Renal cortex interstitium (tissue), 15 donors: ENCODE measurements at places on chromosomes 1 and 21.

GRCh38 chr1:58266242-58266641, 280.3 kb downstream of the OMA1 start:
- DNase-seq, result no peak

DNA sequence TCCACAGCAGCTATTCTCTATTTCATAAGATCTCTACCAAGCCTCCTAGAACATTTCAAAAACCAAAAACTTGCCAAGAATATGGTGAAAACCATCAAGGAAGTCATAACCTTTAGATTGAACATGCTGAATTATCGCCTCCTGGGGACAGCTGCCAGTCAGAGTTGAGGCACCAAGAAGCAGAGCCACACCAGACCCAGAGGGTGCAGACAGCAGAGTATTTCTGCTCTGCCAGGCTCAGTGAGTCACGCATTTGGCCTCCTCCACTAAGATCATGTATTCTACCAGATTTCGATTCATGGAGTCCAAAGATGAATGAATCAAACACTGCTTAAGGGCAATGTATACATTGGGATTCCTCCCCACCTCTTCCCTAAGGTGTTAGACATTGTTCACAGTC, 2.1 kb downstream of the F3 start:
- no peak for DNase-seq

GRCh38 chr1:29315262-29315661, 78.9 kb downstream of the PTPRU start:
- no peak for DNase-seq

DNA sequence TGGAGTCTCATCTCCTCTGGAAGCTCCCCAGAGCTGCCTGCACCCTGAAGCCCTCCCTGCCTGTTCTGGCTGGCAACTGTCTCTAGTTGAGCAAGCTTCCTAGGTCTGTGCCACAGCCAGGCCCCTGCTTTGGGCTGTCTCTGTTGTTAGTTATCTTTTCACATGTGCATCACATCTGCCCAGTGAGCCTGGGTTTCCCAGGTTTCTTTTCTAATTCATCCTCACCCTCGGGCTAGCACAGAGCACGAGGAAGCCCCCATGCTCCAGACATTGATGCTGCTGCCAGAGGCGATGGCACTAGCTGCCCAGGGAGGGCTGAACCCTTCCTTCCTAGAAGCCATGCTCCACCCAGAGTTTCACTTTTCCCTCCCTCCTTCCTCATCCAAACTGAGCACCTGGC, 27.2 kb downstream of the RASSF5 start:
- no peak for DNase-seq

- DNase-seq, result no peak
These were observed 3.7 kb downstream of the SLAMF1 start for GRCh38 chr1:160643138-160643537.

DNA sequence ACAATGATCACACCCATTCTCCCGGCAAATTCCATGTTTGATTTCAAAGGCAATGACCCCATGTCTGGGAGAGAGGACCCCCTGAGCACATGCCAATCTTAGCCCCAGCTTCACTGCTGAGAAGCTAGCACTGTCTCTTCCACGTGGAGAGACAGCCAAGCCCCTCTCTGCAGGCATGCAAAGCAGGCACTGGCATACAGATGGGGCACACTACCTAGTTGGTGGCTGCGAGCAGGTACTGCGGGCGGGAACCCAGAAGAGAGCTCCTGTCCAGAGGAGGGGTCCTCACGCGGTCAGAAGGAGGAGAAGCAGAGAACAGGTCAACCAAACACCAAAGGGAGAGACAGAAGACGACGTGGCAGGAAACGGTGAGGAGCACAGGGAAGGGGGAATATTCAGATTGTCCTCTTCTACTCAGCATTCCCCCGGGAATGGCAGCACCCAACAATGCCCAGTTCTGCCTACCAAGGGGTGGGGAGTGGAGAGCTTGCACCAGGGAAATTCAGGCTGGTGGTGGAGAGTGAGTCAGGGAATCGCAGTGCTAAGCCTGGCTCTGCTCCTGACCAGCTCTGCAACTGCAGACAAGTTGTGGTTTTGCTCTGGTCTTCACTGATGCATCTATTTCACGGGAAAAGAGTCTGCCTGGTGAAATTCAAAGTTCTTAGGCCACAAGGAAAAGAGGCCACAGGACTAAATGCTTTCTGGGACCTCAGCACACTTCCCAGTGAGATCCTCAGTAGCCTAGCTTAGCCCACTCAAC, 48.1 kb upstream of the GOLT1A start:
- no peak for DNase-seq

- DNase-seq, result no peak
These were observed 332.9 kb downstream of the BARHL2 start for GRCh38 chr1:90384193-90384592.

- DNase-seq, result no peak
These were observed at the start of gene GCSAML for GRCh38 chr1:247548769-247549182. TSS of gene GCSAML (plus strand) at chr1:247549134. CDS start at chr1:247549192, 58 bp downstream.

- DNase-seq, result no peak
These were observed 7.2 kb downstream of the FAAH start for GRCh38 chr1:46401154-46401913.

DNA sequence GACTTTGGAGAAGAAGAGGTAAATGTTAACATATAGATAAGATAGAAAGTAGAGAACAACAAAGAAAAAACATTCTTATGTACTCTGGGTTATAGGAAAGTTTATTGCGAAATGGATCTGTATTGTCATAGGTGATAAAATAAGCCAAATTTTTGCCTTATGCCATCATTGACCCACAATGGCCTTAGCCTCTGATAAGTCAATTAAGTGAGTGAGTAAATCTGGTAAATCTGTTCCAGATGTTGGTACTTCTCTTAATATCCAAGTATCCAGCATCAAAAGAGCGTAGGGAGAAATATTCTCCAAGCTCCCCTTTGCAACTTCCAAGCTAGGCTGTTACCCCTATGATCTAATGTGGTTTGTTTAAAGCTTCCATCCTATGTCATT, 38.3 kb upstream of the CLCA4 start:
- no peak for DNase-seq

DNA sequence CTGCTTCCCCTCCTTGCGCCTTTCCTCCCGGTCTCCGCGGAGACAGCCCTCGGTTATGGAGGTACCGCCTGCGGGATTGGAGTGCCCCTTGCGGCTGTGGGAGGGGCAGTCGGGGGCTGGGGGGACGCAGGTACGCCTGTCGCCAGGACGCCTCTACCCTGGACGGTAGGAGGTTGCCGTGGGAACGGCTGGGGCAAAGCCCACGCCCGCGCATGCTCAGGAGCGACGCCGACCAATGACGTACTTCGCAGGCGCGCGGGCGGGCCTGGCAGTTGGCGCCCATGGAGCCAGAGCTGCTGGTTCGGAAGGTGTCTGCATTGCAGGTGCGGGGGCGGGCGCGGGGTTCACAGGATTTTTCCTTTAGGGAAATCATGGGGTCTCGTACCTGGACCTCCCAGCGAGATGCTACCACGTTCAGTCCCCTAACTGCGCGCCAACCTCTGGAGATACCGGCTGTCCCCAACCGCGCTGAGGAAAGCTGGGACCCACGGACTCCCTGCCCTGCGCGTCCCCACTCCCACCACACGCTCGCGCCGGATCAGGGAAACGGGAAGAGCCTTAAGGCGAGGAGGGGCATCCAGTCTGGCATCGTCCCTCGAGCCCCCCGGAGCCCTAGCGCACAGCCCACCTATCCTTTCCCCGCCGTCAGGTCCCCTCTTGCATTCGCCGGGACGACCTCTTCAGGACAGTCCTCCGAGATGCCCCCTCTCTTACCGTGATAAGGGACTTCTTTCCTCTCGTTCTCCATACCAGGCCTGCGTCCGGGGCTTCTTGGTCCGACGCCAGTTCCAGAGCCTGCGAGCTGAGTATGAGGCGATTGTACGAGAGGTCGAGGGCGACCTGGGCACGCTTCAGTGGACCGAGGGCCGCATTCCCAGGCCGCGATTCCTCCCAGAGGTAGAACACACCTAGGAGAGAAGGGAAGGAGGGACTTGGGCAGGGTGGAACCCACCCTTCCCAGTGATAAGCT, at the start of gene IQCC:
TSS of gene IQCC (plus strand) at position 271 of the 970 bp plus-strand sequence. CDS start at position 282, 11 bp downstream.
- DNase-seq, result peak; percentile 87

GRCh38 chr1:29513357-29513756, 277.0 kb downstream of the PTPRU start:
- DNase-seq, result peak; percentile 18

GRCh38 chr1:207808322-207808705, 56.5 kb downstream of the CD46 start:
- DNase-seq, result no peak

DNA sequence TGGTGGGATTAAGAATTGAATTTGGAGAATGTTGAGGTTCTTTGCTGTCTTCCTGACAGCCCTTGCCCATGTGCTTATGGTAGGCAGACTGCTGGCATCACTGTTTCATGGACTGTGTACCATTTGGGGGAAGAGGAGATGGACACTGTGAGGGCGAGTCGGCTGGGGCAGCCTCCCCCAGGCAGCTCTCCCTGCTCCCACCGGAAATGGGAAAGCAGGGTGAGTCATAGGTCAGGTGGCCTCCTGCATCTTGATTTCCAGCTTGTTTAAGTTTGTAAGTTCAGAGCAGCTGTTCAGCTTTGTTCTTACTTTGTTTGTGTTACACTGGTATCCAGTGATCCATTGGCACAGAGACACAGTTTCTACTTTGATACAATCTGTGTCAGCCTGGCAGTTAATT, 87.2 kb upstream of the CNIH3 start:
- DNase-seq, result no peak

DNA sequence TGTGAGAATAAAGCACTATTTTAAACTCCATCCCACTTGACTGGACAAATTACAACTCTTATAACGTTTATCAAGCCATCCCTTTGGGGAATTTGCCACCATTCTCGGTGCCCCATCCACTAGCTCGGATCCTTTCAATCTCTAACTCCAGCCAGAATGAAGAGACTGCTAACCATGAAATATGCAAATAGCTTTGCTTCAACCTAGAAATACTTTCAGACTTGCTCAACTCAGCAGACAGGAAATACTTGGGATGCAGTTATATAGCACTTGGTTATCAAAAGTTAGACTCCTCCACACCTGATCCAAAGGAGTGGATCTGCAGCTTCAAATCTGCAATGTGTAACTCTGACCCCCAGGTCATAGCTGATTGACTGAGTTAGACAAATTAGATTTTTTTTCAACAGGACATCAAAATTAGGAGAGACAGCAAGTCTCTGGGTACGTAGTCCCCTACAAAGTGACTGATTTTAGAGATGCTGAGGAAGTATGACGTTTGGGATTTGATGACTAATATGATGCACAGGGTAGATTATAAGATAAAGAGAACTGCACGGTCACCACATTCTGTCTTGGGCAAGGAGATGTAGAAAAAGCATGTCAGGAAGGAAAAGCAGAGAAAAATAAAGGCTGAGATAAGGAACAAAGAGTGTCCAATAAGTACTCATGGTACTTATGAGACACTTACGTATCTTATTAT, 496.0 kb downstream of the AGBL4 start:
- DNase-seq, result no peak

- no peak for DNase-seq
These were observed 116.6 kb downstream of the HS2ST1 start for GRCh38 chr1:87030740-87031690.

- DNase-seq, result no peak
These were observed 27.6 kb upstream of the RD3 start for GRCh38 chr1:211519602-211520001.

DNA sequence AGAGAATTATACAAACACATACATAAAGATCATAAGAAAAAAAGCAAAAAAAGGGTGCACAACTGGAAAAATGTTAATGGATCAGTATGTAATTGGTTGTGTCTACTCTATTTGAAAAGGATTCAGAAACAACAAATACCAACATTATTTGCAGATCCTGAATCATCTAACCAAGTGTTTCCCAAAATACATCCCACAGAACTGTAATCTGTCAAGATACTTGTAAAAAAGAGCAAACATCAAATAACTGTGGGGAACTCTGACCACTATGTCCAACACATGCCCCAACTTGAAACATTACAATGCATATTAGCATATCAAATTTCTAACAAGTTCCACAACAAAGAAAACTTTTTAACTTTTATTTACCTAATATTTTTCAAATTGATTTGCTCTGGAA, 22.6 kb downstream of the ANKRD13C start:
- no peak for DNase-seq

GRCh38 chr21:25806060-25806459, 71.3 kb downstream of the GABPA start:
- DNase-seq, result no peak

DNA sequence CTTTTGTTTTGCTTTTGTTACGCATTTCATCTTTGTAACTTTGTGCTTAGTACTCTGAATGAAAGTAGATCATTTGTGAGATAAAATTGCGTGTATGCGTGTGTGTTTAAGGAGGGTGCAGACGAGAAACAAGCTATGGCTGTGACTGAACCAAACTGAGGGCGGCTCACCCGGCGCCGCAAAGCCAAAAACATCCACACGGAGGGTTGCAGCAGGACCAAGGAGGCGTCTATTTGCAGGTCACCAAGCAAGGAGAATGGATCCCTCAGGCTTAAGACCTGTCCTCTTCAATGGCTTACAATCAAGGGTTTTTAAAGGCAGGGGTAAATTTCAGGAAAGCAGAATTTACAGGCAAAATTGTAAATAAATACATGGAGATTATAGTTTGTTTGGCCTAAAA, 12.8 kb downstream of the GCSAML start:
- no peak for DNase-seq

DNA sequence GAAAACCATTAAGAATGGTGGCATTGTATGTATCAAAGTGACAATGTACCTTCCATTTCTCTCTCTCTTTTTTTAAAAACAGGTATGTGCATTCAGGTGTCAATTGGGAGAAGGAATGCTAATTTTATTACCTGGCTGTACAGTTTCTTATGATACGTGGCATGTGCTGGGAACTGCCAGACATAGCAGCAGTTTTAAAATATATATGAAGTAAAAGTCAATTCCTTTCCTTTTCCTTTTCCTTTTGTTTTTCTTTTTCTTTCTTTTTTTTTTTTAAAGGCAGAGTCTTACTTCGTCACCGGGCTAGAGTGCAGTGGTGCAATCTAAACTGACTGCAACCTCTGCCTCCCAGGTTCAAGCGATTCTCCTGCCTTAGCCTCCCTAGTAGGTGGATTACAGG, 37.0 kb downstream of the SPEN start:
- DNase-seq, result no peak

GRCh38 chr1:19353596-19353995, 41.5 kb downstream of the SLC66A1 start:
- no peak for DNase-seq

DNA sequence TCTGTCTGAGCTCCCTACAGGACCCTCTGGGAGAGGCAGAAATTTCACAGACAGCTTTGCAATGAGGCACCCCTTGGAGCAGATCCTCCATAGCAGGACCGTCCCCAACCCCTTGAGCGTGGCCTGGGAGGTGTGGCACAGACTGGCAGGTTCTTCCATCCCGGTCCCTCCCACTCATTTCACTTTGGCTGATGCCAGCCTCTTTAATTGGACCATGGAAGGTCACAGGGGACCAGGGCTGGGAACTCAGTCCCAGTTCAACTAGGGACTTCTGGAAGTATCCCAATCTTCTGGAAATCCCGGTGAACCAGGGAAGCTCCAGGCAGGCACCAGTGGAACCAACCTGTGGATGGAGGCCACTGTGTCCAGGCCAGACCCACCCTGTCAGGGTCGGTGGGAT, 83.7 kb downstream of the SPSB1 start:
- DNase-seq, result no peak

GRCh38 chr1:42136466-42136865, 16.7 kb upstream of the GUCA2B start:
- no peak for DNase-seq
